ENCODE measurements at places on chromosomes 2 and 18.

DNA sequence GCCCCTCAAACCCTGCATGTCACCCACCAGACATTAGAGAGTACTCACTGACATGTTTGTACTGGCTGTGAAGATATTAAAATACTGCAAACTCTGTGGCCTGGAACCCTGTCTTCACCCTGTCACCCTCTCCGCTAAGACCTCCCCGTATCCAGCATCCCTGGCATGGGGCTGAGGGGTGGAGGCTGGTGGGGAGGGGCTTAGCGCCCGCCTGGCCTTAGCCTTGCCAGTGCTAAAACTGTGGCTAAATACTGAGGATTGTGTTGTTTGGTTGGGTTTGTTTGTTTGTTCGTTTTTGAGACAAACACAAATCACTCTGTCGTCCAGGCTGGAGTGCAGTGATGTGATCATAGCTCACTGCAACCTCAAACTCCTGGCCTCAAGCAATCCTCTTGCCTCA is 1.8 kb downstream of the PSTPIP2 start:
- DNase-seq = no peak

GRCh38 chr2:137133225-137133624 is 367.9 kb downstream of the THSD7B start:
- no peak for DNase-seq

- DNase-seq = no peak
Measured at GRCh38 chr18:1370552-1370951, 465.9 kb downstream of the ADCYAP1 start.

DNA sequence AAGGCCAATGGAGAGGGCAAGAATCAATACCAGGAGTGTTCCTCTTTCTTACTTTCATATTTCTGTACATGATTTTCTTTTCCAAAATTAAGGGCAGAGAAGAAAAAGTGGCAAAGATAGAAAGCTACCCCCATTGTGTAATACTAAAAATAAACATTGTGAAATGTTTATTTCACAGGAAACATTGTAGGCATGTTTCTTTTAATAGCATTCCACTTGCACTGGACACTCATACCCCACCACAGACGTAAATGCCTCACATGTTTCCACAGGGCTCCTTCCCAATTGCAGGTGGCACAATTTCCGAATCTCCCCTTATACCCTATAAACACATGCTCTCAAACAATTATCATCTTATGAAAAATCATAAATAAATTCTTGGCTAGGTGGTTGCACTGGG is 645.1 kb upstream of the SETBP1 start:
- DNase-seq = no peak

GRCh38 chr2:111134055-111134454 is 13.3 kb downstream of the BCL2L11 start:
- DNase-seq = no peak

GRCh38 chr2:109135359-109136197 is 6.6 kb downstream of the SH3RF3 start:
- no peak for DNase-seq

DNA sequence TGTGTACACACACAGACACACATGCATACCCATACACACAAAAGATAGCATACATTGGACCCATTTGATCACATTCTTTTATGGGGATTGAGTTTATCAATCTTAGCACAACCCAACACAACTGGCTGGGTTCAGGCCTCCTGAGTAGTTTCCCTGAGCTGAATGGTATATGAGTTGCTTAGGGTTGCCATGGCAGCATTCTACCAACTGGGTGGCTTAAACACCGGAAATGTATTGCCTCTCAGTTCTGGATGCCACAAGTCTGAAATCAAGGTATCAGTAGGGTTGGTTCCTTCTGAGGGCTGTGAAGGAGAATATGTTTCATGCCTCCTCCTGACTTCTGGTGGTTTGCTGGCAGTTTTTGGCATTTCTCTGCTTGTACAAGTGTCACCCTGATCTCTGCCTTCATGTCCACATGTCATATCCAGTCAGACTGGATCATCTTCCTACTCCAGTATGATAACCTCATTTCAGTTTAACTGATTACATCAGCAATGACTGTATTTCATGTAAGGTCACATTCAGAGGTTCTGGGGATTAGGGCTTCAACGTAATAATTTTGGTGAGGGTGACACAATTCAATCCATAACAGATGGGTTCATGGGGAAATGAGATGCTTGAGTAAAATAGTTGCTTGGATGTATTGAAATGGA is 212.7 kb downstream of the KCNE4 start:
- DNase-seq = peak; percentile 10

DNA sequence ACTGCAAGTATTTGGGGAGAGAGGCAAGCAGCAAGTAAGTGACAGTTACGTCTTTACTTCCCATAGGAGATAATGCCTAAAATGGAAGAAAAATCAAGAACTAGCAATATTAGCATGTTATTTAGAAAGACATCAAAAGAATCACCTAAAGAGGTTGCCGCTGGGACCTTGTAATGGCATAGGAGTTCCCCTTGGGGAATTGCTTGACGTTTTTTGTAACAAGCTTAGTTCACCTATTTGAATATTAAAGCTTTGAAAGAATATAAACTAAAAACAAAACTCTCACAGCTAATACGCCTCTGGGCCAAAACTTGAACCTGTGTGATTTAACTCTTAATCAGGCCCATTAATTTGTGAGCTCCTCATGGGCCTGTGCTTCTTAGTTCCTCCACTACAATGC is 89.0 kb downstream of the AAK1 start:
- no peak for DNase-seq
